ENCODE measurements at places on chromosomes 3 and 15.

DNA sequence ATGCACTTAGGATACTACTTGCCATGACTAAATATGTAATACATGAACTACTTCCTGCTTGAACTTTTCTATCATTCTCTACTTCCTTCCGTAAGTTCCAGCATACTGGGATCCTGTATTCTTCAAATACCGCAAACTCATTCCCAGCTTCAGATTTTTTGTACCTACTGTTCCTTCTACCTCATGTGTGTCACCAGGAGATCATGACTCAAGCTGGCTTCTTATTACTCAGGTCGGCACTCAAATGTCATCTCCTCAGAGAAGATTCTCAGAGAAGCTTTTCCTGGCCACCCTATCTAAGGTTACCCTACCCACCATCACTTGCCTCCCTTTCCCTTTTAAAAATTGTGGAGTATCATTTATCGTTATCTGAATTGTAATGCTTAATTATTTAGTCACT is 66.7 kb downstream of the RFX7 start:
- no peak for DNase-seq

DNA sequence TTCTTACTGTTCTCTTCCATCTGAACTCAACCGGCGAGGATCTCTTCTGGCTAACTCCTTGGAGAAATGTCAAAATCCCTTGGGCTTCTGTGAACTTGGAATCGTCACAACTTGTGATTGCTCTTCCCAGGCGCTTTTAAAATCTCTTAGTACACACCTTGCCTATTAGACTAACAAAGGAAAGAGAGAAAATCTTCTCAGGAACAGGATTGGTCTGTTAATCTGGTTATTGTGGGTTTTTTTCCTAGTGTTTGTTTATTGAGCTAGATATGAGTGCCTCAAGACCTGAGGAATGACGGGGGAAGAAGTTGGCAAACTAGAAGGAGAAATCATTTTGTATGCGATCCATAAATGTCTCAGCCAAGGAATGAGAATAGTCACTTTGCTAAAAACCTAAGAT is at the start of gene ATP13A5:
Gene ATP13A5 (minus strand): TSS at position 48 of the 400 bp plus-strand sequence. CDS start 28 bp downstream, at position 20.
- no peak for DNase-seq

DNA sequence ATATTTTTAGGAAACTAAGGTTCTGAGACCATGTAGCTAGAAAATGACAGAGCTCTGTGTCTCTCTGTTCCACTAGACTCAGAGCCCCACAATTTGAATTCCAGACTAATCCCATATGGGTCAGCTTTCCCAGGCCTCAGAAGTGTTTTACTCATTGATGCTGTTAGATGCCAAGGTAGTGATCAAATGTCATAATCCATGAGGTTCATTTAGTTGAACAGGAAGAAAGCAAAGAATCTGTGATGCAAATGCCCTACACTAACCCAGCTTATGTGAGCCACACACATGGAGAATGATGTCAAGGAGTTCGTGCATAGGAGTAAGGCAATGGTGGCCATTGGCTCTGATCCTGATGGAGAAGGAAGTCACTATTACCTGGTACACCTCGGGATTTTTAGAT is 363.4 kb upstream of the RARB start:
- no peak for DNase-seq

GRCh38 chr3:196175722-196176121 is 35.5 kb downstream of the ZDHHC19 start:
- no peak for DNase-seq

GRCh38 chr3:160677459-160677881 is 510 bp downstream of the ARL14 start:
- no peak for DNase-seq

DNA sequence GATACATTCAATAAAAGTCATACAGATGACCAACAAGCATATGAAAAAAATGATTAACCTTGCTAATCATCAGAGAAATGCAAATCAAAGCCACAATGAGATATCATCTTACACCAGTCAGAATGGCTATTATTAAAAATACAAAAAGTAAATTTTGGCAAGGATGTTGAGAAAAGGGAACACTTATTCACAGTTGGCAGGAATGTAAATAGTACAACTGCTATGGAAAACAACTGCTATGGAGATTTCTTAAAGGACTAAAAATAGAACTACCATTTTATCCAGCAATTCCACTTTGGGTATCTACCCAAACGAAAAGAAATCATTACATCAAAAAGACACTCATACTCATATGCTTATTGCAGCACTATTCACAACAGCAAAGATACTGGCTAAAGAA is 1121.8 kb downstream of the TBL1XR1 start:
- DNase-seq, result no peak

- no peak for DNase-seq
These were observed 32.2 kb downstream of the RPLP1 start for GRCh38 chr15:69484837-69485236.

- no peak for DNase-seq
These were observed 58.9 kb upstream of the KY start for GRCh38 chr3:134709561-134710312.

DNA sequence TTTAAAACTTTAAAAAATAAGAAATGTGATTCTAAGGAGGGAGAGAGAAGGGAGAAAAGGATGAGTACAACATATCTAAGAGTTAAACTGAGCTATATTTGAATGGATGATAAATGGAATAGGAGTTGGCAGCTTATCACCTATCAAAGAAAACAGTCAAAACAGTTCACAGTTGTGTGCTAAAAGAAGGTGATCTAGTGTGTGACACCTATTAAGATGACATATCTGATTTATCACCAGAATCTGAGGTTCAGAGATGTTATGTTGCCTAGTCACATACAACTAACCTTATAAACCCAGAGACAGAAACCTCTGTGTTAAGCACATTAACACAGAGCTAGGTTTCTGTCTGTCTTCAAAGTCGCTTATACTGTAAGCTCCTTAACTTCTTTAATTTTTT is 3.0 kb downstream of the ATP13A3 start:
- no peak for DNase-seq

DNA sequence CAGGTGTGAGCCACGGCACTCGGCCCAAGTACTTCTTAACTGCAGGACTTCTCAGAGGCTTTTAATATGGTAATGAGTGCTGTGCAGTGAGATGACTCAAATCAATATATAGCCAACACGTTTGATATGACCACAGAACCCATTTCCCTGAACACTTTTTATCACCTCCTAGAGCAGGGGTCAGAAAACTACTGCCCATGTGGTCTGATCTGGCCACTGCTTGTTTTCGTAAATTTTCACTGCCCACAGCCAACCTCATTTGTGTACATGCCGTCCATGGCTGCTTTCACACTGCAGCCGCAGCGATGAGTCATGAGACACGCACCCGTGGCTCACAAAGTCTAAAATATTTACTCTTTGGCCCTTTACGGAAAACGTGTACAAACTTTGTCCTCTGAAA is 179.2 kb downstream of the RORA start:
- no peak for DNase-seq

- no peak for DNase-seq
These were observed 65.4 kb downstream of the USF3 start for GRCh38 chr3:113630956-113631542.

- no peak for DNase-seq
These were observed 18.4 kb downstream of the CLDN1 start for GRCh38 chr3:190303884-190304283.

- no peak for DNase-seq
These were observed 85.4 kb downstream of the ZNF385D start for GRCh38 chr3:21665444-21666100.

DNA sequence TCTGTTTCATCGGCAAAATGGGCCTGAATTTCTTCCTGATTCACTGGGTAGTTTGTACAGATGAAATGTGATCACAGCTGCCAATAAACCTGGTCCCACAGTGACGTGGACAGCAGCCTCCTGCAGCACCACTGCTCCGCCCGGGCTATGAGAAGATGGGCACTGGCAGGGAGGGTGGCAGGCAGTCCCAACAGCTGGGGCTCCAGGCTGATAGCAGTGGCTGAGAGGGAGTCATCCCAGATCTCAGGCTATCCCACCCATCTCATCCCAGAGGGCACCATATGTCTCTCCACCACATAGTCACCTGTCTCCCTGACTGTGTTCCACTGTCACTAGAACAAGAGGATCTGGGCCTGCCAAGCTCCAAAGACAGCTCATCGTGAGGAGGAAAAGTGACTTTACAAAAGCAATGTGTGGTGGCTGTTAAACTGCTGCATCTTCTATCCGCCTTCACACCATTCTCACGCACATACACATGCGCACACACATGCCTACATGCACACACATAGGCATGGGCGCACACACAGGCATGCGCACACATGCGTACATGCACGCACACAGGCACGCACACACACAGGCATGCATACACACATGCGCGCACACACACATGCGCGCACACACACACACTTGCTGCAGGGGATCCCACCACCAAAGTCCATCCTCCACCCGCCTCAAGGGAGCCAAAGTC is 46.2 kb downstream of the RGMA start:
- no peak for DNase-seq

DNA sequence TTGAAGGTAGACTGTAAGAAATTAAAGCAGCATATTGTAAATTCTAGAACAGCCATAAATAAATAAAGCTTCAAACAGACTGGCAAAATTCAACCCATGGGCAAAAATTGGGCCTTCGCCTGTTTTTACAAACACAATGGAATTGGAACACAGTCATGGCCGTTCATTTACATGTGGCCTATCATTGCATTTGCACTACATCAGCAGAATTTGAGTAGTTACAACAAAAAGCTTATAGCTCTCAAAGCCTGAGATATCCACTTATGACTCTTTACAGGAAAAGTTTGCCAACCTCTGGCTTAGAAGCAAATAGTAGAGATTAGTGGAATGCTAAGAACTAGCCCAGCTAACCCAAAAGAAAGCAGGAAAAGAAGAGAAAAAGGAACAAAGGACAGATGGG is 139.6 kb upstream of the SKOR1 start:
- DNase-seq, result no peak

DNA sequence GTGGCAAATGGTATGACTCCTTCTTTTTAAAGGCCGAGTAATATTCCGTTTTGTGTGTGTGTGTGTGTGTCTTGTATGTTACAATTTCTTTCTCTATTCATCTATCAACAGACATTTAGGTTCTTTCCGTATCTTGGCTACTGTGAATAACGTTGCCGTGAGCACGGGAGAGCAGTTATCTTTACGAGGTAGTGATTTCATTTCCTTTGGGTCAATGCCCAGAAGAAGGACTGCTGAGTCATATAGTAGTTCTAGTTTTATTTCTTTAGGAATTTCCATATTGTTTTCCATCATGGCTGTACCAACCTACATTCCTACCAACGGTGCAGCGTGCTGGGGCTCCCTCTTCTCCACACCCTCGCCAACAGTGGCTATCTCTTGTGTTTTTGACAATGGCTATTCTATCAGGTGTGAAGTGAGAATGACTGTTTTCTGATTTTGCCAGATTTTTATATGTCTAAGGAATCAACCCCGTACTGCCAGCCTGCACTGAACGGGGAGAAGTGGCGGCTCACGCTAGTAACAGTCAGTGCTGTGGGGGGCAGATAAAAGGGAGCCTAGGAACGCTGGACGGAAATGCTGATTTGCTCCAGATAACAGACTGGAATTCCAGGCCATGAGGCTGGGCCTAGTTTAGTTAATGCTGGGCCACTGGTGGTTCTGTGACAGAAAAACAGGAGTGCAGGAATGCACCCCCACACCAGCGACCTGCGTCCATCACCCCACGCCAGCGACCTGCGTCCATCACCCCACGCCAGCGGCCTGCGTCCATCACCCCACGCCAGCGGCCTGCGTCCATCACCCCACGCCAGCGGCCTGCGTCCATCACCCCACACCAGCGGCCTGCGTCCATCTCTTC is 168.1 kb downstream of the XXYLT1 start:
- no peak for DNase-seq

GRCh38 chr15:82750831-82751180 is 41.1 kb upstream of the AP3B2 start:
- DNase-seq, result no peak

GRCh38 chr3:184986366-184986889 is 166.4 kb downstream of the C3orf70 start:
- DNase-seq, result no peak

DNA sequence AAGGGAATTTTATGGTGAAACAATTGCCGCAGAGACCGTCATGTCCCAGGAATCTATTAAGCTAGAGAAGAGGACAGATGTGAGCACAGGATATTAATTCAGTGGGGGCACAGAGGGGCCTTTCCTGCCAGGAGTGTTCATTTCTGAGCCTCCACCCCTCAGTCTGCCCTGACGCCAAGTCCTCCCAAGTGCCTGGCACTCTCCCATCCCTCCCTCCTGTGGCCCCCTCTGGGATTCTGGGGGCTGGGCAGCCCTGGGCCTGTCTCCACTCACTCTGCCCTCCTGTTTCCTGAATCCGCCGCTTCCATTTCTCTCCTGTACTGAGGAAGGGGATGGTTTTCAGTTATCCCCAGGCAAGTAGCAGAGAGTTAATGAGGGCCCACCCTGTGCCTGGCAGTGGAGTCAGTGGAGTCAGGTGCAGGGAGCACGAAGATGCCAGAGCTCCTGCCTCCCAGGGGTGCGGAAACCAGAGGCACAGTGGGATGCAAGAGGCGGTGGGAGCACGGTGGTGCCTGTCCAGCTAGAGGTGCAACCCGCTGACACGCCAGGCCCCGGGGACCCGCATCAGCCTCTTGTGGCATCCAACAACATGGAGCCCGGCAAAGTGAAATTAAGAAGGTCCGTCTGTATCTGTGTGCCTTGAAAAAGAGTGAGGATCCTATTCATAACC is 212.5 kb downstream of the XXYLT1 start:
- DNase-seq, result no peak

DNA sequence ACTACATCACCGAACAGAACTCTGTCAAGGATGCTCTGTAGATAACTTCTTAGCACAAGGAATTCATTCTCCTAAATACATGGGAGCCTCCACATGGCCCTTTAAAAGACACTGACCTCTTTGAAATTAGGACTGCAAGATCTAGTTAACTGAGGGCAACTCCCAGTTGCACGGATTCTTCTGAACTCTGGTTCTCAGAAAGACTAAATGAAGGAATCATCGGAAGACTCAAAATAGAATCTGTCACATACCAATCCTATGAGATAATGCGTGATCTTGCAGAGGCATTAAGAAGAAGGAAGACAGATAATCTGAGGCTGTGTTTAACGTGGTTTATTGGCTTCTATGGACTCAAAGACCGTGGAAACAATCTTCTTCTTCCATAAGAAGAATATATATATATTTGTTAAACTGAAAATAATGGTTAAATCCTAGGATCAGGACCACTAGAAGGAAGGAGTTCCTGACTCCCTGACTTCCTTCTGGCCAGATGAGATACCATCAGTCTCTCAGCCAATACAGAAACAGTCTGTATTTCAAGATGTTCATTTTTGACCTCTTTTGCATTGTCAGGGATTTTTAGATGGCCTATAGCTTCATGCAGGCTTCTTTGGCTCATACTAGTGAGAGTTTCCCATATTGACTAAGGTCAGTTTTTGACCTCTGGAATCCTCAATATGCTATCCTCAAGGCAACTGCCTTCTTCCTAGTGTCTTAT is 33.9 kb upstream of the TBC1D23 start:
- DNase-seq, result no peak

DNA sequence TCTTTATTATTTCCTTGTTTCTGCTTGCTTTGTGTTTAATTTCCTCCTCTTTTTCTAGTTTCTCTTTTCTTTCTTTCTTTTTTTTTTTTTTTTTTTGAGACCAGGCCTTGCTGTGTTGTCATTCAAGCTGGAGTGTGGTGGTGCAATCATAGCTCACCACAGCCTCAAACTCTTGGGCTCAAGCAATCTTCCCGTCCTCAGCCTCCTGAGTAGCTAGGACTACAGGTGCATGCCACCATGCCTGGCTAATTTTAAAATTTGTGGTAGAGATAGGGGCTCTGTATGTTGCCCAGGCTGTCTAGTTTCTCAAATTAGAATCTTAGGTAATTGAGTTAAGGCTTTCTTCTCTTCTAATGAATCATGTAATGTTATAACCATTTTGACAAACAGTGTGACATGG is 22.4 kb downstream of the SLMAP start:
- DNase-seq, result no peak

All from NCI-H2081 (cell line).